ENCODE measurements at places on chromosomes 16 and 17.

DNA sequence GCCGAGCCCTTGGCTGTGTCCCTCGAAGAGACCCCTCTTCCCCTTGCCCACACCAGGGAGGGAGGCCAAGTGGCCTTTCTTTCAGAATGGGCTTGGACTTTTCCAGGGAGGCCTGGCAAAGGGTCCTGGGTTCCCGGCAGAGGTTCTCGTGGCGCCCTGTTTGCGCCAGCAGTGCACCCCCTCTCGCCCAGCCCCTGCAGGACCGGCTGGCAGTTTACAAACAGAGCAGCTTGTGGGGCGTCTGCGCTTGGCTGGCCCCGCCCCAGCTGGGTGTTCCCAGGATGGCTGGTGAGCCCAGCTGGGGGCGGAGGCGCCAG lies 137.8 kb upstream of the CIBAR2 start:
- DNase-seq = no peak

GRCh38 chr17:77438241-77439188 lies 297.7 kb downstream of the SEC14L1 start:
- no peak for DNase-seq

GRCh38 chr17:42474276-42474675 lies 15.6 kb downstream of the ATP6V0A1 start:
- no peak for DNase-seq

DNA sequence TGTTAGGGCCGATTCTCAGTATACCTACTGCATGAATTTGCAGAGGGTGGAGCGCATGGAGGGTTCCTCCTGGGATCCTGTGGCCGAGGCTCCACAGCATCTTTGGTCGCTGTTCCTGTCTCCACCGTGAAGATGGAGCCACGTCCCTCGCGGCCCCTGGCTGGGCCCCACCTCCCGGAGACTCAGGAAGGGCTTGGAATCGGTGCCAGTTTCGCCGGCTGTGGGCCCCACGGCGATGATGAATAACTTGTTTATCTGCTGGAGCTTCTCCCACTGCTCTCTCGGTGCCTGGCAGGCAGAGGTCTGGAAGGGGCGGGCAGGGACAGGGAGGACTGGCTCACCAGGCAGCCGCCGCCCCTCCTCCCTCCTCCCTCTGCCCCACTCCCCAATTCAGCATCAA lies 8.1 kb downstream of the SLC5A11 start:
- DNase-seq = no peak

- DNase-seq = peak; percentile 21
These were observed 1425.1 kb upstream of the CDH8 start for GRCh38 chr16:63461248-63461841.

DNA sequence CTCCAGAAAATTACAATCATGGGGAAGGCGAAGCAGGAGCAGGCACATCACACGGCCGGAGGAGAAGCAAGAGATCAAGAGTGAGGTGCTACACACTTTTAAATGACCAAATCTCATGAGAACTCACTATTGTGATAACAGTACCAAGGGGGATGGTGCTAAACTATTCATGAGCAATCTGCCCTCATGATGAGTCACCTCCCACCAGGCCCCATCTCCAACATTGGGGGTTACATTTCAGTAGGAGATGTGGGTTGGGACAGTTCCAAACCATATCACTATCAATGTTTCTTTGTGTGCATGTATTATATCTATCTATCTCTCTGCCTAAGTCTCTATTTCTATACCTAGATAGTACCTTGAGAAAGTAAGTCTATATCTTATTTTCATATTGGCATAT lies 724.8 kb downstream of the CDH11 start:
- no peak for DNase-seq

DNA sequence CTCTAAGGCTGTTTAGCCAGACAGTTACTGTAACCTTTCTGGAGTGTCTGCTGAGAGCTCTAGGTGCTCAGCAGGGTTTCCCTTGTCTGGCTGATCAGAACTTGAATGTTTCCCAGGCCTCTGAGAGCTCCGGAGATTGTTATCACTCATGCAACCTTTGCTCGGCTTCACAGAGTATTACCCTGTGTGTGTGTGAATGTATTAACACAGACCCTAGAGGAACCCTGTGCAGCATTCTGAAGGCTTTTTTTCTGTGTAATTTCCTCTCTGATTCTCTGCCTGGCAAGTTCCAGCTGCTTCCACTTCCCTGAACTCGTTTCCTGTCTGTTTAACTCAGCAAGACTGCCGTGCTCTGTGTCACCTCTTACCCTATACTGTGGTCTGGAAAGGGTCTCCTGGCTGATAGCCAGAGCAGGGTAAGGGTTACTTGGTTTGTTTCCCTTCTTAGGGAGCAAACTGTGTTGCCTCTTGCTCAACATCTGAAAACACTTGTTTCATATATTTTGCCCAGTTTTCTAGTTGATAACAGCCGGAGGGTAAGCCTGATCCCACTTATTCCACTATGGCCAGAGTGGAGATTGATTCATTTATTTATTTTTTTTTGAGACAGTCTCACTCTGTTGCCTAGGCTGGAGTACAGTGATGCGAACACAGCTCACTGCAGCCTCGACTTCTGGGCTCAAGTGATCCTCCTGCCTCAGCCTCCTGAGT lies 21.7 kb downstream of the PRMT7 start:
- DNase-seq = no peak

GRCh38 chr16:73131156-73131862 lies 83.4 kb upstream of the ZFHX3 start:
- no peak for DNase-seq

- no peak for DNase-seq
These were observed 276.7 kb downstream of the PARN start for GRCh38 chr16:14353340-14353739.

DNA sequence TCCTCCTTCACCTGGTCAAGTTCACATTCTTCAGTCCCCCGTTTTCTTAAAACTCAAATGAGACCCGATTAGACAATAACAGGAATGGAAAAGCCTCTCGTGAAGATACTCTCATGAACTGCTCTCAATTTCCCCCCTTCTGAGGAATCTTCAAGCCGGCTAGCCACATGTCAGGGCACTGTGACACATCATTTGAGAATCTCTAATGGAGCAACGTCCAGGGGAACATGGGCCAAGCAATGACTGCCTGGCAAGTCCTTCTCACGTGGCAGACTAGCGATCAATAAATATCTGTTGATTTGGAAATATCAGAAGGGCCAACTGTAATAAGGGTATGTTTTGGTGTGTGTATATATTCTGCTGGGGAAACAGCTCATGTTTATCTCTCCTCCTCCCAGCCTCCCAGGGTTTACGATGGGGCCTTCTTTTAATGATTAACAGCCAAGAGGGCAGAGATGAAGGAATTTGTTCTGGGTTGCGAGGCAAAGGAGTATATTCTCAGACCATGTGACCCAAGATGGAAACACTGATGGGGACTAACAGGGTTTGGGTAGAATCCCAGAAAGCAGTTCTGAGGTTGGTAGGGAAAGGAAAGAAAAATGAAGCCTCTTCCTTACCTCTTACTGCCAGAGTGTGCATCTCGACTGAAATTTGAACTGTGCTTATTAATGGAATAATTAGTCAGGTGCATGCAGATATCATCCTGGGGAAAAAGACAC lies 21.4 kb downstream of the TTLL6 start:
- DNase-seq = peak; percentile 86

DNA sequence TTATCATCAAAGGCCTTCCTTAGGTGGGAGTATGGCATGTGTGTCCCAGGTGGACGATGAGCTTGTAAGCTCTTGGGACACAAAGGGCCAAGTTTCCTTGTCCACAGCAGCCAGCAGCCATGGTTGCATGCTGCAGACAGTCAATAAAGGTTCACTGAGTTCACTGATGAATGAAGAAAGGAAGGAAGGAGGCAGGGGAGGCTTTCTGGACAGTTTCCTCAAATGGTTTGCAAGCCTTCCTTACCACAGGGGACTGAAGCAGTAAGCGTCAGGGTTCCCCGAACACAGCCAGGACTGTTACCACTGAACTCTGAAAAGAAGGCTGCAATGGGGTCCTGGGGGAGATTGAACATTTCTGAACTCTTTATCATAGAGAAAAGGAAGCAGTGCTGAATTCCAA lies 111.1 kb downstream of the GAS7 start:
- DNase-seq = no peak

DNA sequence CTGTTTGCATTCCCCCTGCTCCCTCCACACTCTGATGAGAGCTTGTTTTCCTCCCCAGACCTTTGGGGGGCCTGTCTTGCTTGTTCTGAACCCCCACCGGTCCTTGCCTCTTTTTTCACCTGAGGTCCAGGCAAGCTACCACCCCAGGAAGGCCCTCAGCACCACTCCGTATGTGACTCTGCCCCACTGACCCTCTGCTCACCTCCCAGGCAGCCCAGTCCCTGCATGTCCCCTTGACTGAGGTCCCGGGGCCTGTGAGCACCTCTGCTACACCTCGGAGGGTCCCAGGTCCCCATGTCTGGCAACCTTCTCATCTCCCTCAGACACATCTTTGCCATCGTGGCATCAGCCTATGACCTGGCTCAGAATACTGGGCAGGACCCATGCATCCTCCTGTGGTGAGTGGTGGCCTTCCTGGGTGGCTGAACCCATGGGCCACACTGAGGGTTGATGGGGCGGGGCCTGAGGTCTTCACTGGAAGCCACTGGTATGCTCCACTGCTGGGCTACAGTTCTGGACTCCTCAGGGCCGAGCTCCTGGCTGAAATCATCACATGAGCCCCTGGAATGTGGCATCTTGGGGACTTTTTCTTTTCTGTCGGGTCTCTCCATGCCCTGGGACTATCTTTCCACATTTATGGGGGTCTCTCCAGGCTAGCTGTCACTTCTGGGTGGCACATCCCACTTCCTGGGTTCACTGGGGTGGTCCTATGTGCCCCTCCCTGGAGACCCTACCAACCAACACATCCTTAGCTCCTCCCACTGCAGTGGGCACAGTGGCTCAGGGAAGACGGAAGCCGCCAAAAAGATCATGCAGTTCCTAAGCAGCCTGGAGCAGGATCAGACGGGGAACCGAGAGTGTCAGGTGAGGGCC lies 3.5 kb downstream of the MYO15B start:
- DNase-seq = no peak

DNA sequence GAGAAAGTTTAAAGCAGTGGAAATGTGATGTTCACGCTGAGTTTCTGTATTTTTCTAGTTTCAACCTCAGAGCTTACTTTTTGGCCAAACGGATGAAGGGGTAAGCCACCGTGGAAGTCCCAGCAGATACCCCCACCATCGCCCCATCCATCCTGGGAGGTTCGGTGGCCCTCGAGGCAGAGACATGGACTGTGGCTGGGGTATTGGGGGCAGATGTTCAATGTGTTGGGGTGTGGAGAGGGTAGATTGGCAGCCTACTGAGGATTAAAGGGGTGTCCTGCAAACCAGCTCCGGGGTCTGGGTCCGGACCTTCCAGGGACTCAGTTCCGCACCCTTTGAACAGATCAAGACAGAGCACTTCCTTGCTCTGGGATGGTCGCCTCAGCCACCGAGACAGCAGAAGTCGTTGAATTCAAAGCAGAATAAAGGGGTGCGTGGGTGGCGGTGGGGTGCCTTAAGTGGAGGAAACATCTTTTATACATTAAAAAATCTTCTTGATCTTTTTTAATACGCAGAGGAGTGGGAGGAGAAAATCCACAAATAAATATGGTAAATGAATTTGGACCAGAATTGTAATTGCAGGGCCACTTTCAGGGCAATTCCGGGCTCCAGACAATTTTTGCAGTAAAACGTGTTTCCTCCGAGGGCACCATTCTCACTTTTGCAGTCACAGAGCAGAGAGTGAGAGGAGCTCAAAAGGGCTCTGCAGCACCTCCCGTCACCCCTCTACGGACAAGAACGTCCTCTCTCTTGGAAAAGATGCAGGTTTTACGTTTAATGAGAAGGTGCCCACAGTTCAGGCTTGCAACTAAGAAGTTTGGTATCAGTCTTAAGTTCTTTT lies 8.2 kb upstream of the CBX8 start:
- no peak for DNase-seq

DNA sequence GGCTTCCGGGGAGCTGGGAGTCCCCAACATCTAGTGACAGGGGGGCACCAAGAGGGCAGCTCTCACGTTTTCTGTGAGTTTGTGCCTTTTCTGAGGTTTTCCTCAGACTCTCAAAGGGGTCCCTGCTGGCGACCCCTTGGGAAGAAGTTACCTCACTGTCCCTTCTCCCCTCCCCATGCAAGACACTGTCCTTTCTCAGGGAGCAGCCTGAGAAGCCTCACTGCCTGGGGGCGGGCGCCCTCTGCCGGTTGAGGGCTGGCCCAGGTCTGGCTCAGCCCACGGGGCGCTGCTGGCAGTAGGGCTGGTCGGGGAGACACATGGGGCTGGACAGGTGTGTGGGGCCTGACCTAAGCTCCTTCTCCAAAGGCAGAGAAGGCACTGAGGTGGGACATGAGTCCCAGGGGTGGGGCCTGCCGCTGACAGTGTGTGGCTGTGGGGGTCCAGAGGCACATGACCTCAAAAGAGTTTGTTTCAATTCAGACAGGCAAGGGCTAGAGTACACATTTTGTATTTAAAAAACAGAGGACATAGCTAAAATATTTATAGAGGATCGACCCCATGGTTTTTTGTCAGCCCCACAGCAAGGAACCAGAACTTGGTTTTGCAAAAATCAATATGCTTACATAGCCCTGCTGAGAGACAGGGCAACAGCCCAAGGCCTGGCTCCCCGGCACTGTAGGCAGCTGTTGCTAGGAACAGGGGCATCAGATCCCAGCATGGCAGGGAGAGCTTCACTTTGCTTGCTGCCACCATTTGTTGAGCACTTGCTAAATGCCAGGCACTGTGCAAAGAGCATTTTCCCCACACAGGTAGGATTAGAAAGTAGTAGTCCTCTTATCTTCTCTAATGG lies 18.5 kb upstream of the ALDH3A1 start:
- peak; percentile 54 for DNase-seq

DNA sequence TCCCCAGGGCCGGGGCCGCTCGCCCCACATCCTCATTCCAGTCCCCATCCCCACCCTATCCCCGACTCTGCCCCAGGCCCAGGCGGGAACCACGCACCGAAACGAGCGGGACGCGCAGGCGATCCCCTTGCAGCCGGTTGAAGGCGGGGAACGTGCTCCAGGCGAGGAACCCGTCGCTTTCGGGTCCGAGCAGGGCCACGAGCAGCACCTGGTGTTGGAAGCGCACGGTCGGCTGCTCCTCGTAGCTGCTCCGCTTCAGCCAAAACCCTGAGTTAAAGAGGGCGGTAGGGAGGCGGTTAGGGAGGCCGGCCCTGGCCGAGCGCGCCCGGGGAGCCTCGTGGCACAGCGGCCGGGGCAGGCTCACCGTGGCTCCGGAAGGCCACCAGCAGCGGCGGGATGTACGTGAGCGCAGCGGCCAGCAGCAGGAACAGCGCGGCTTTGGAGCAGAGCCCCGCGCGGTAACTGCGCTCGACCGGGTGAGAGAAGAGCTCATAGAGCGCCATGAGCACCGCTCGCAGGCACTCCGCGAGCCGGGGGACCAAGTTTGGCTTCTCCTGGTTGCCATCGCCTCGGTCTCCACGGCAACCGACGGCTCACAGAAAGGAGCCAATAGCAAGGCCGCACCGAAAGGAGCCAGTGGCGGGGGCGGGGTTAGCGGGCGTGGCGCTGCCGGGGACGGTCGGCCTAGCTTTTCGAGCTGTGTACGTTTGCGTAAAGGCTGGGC lies at the start of gene TMEM231:
Gene TMEM231, minus strand, starts transcription at position 546 of the 724 bp plus-strand sequence. Its CDS starts 43 bp downstream, at position 503.
- DNase-seq = peak; percentile 88
